MV-4-11 (cell line): ENCODE measurements at places on chromosomes 7 and 10.
A peak's percentile ranks its signal among the peaks of the same experiment; 100 is the strongest.

GRCh38 chr10:49187950-49188761, at the start of gene TMEM273:
Gene TMEM273 (minus strand): TSS chr10:49188391. CDS start chr10:49188336, 55 bp downstream.
- DNase-seq: peak; percentile 81

- DNase-seq: peak; percentile 64
These were observed 3.8 kb downstream of the RTKN2 start for GRCh38 chr10:62264702-62265436.

- peak; percentile 93 for DNase-seq
These were observed 125.2 kb downstream of the DOCK4 start for GRCh38 chr7:112080978-112081377.

DNA sequence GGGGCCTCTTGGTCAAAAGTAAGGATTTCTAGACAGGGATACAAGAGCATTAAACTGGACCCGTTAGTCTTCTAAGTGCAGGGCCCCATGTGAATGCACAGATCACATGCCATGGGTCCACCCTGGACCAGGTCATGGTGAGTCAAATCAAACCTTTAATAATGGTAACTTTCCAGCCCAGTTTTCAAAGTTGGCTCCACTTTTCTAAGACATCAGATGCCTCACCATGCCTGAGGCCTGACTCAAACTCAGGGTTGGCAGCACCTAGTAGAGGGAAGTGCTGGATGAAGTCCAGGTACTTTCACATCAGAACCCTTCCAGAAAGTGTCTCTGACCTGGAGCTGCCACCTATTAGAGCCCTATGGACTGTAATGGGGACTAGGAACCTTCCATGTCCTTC, 9.7 kb upstream of the SMIM30 start:
- no peak for DNase-seq

DNA sequence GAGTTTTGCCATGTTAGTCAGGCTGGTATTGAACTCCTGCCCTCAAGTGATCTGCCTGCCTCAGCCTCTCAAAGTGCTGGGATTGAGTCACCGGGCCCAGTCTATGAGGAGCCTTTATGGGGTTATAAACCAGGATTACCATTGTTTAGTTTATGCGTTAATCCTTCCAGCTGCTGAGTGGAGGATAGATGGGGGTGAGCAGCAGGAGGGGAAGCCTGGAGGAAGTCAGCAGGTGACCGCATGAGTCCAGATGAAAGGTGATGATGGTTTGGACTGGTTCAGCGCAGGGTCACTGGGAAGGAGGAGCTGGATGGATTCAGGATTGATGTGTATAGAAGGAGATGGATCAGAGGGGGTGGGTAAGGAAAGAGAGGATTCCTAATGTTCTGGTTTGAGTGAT, 197.1 kb downstream of the ADAM12 start:
- no peak for DNase-seq

GRCh38 chr10:84195044-84195830, 900 bp downstream of the CDHR1 start:
- no peak for DNase-seq

- no peak for DNase-seq
These were observed 167.4 kb upstream of the PRSS58 start for GRCh38 chr7:142425281-142425680.

- DNase-seq: no peak
These were observed 144.7 kb upstream of the INHBA start for GRCh38 chr7:41847606-41848005.

- DNase-seq: peak; percentile 24
These were observed 10.7 kb downstream of the NODAL start for GRCh38 chr10:70430493-70431445.

DNA sequence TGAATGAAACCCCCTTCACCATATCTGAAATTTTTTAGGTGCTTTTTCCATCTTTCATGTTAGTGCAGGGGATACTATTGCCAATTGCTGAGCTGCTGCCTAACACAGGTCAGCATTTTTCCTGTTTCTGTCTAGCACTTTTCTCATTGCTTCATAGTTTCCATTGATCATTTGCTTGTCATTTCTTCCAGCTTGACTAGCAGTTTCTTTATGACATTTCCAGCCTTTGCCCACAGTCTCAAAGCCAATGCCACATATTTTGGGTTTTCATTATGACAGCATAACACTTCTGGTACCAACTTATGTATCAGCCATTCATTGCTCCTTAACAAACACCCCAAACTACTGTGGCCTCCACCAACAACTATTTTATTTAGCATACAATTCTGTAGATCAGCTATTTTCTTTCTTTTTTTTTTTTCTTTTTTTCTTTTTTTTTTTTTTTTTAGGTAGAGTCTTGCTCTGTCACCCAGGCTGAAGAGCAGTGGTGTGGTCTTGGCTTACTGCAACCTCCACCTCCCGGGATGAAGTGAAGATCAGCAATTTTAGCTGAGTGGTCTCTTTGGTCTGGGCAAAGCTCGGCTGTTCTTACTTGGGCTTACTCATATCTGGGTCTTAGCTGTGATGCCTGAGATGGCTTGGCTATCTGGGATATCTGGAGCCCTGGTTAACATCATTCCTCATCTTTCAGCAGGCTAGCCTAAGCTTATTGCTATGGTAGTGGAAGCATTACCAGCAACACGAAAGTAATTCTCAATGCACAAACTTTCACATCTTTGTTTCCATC, 102.3 kb downstream of the EPC1 start:
- DNase-seq: no peak

DNA sequence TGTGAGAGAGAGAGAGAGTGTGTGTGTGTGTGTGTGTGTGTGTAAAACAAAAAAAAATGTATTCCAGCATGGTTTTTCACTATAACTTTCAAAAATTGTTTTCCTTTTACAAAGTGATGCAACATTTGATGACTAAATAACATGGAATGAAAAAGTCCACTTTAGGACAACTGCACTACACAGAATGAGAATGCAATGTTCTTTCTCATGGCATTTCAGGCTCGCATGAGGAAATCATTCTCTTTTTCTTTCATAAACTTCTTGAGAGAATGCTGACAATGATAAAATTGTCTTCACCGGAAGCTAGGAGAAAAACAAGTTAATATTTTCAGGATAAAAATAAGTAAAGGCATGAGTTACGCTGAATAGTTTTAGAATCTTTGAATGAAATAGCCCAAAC, 53.7 kb downstream of the SLC16A12 start:
- DNase-seq: no peak

GRCh38 chr7:69568266-69568665, 30.0 kb upstream of the AUTS2 start:
- no peak for DNase-seq

- DNase-seq: no peak
These were observed 2.6 kb downstream of the PNLIPRP3 start for GRCh38 chr10:116430288-116430687.

GRCh38 chr7:44970523-44971051, 8.2 kb downstream of the MYO1G start:
- no peak for DNase-seq

DNA sequence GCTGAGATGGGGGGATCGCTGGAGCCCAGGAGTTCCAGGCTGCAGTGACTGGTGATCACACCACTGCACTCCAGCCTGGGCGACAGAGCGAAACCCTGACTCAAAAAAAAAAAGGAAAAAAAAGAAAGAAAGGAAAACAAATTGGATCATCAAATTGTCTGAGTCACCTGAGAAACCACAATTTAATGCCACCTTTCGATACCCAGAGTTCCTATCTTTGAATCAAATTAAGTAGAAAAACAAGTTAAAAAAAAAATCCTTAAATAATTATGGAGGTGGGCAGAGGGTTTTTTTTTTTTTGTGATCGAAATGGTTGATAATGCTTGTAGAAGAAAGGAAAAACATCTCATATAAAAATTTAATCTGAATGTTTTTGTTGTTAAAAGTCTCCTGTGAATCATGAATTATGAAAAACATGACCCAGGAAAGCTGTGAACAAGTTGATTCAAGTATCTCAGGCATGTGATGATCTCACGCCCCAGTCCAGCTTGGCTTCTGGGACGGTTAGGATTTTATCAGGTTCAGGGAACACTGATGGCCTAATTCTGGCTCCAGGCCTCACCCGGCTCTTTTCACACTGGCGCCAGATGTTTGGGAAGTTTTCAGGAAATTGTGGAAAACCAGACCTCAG, 25.3 kb upstream of the CUX1 start:
- DNase-seq: no peak

GRCh38 chr7:46753662-46754061, 828.2 kb downstream of the TNS3 start:
- DNase-seq: no peak

- peak; percentile 76 for DNase-seq
These were observed 43.3 kb upstream of the ECHDC3 start for GRCh38 chr10:11698691-11699549.

GRCh38 chr7:767941-768731, 41.1 kb upstream of the PRKAR1B start:
- no peak for DNase-seq

- DNase-seq: peak; percentile 17
These were observed 5.0 kb downstream of the CREB3L2 start for GRCh38 chr7:137996871-137997270.

- no peak for DNase-seq
These were observed 215.5 kb downstream of the GLRX3 start for GRCh38 chr10:130351466-130352290.

- DNase-seq: no peak
These were observed 27.2 kb upstream of the NCAPG2 start for GRCh38 chr7:158731761-158732160.

- no peak for DNase-seq
These were observed 54.7 kb downstream of the ZNF727 start for GRCh38 chr7:64099656-64100531.

DNA sequence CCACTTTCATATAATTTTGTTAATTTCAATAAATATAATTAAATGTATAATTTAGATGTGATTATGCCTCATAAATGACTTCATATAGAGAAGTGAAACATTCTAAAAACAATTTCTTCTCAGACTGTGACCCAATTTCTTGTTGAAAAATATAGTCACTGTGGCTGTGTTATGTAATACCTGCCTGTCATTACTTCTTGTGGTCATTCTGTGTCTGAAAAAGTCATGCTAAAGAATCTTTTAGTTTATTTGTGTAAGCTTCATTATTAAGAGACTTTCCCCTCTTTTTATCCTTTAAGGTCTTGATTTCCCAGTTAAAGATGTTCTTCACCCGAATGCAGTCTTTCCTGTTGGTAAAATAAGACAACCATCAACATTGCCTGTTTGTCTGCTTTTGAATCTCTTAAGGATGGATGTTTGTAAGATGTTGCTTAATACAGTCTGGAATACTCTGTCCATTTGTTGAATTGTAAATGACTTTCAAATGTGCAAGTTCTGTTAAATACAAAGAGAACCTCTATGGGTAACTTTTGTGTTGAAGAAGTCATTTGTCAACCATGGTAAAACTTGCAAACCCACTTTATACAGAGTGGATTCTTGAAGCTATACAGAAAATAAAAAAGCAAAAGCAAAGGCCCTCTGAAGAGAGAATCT, 16.0 kb downstream of the KAT6B start:
- peak; percentile 86 for DNase-seq

- DNase-seq: no peak
These were observed 22.6 kb downstream of the PNPLA8 start for GRCh38 chr7:108503112-108504026.

DNA sequence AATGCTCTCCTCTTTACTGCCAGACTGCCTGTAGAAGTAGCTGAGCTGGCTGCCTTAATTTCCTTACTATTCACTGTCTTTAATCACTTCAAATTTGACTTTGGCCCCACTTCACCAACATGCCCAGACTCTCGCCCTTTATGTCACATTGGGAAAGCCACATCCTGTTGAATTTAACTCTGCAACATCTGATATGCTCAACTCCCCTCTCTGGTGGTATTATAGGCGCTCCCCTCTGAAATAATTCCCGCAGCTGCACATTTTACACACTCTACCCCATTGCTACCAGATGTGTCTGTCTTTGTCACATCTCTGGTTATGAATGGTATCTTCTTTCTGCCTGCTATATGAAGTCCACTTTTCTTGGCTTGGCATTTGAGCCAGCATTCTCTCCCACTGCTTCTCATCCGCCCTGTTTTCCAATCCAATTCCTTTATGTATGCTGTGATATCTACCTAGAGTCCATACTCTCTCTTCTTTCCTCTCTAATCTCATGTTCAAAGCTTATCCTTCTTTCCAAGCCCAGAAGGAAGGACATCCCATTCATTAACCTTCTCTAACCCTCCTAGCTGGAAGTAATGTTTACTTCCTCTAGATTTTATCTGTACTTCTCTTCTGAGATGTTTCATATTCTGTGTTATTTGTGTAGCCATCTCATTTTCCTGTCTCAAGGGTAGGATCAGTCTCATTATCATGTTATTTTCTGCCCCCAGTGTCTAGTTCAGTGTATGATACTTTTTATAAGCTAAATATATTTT, 134.5 kb downstream of the ST7 start:
- DNase-seq: no peak

- DNase-seq: no peak
These were observed 373.6 kb upstream of the GHITM start for GRCh38 chr10:83765731-83766130.

DNA sequence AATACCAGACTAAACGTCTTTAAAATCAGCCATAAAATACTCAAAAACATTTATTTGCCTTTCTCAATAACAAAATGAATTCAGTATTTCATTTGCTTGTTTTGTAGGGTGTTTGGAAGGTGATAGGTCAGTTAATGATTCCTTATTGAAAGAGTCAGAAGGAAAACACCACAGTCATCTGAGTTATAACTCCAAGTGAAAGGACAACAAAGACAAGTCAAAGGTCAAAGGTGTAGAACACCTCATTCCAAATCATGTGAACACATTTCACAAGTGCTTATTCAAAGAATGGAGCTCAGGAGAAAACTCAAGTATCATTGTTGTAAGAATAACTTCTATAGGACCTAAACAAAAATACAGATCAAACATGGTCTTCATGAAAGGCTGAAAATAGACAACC, 318.6 kb upstream of the PHF14 start:
- DNase-seq: no peak

- no peak for DNase-seq
These were observed 389.2 kb downstream of the MAGI2 start for GRCh38 chr7:79064187-79064823.

DNA sequence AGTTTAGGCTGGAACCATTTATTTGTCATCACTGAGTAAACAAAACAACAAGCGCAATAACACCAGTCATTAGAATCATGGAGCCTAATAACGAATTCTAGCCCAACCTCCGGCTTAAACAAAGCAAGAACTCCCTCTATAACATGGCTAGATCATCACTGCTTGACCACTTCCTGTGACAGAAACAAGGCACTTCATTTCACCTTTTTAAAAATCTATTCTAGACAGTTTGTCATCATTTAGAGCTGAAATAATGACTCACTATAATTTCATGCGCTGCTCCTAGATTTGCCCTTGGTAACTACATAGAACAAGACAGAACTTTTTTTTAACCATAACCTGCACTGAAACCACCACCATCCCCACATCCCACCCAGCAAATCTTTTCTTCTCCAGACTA, 81.3 kb downstream of the OSBPL3 start:
- no peak for DNase-seq

DNA sequence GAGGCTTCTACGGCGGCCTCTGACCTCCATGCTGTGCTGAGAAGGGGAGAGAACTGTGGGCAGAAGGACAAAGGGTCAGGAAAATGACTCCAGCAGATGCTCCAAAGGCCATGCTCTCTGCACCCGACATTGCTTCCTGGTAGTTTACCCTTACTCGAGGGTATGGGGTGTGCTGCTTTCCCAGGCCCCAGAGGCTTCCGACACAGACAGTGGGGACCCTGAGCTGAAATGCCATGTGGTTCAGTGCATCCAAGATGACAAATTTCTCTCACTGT, 130.9 kb downstream of the PTPN20 start:
- no peak for DNase-seq
